ENCODE measurements at places on chromosomes 7 and 10. TPM values are rescaled to one million over a fixed set of nuclear protein-coding genes. Genes with fewer than 3 reads are reported as not detected.

SCART1 gene
- 4.8 TPM for total RNA-seq

DNA sequence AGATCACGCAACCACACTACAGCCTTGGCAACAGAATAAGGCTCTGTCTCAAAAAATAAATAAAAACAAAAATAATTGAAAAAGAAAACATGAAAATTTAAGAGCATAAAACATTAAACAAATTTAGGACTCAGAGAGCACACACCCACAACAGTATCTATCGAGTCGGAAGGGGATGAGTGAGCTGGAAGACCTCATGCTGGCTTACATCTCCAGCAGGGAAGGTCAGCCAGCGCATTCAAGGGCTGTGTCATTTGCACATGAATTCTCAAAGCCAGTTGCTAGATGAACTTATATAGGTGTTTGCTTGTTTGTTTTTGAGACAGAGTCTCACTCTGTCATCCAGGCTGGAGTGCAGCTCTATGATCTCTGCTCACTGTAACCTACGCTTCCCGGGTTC, 50.3 kb downstream of the SRRM3 start:
- no peak overlapping the region for H3K4me3 ChIP-seq
- no peak for DNase-seq
- no peaks in the 10 kb centered on the region for H3K36me3 ChIP-seq
- peaks cover 15% of the 10 kb centered on the region for H3K27me3 ChIP-seq
- H3K4me1 ChIP-seq: no peaks in the 10 kb centered on the region

GRCh38 chr7:114218283-114218682, 196.3 kb upstream of the FOXP2 start:
- no peaks in the 10 kb centered on the region for H3K27me3 ChIP-seq
- no peak for DNase-seq
- peaks cover 7% of the 10 kb centered on the region for H3K4me1 ChIP-seq
- no peak overlapping the region for H3K4me3 ChIP-seq
- H3K27ac ChIP-seq: peak overlapping the region; percentile 28

DNA sequence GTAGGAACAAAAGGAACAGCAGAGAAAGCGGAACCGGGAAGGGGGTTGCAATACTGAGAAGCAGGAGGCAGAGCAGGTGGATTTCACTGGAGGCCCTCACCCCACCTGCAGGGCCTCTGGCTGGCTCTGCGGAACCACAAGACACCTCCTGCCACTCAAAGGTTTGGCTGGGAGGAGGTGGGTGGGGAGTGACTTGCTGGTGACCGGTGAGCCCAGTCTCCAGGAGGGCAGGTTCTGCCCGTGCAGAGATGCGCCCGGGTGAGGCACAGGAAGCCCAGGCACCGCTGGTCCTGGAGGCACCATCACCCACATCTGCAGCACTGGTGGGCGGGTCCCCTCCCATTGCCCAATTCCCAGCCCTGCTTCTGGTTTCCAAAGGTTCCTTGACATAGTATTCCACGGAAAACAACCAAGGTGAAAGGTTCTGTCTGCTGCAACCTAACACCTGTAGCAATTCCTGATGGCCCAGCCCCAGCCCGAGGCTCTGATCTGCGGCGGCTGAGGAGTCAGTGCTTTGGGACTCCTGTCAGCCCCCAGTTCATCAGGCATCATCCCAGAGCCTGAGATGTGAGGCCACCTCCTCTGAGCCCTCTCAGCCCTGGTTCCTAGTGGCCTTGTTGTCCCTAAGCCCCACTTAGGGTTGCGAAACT, 64.4 kb downstream of the CALML3 start:
- no peak overlapping the region for H3K4me3 ChIP-seq
- H3K27me3 ChIP-seq: no peaks in the 10 kb centered on the region
- no peak for DNase-seq
- no peaks in the 10 kb centered on the region for H3K36me3 ChIP-seq
- peaks cover 51% of the 10 kb centered on the region for H3K4me1 ChIP-seq
- H3K27ac ChIP-seq: no peak overlapping the region

GRCh38 chr10:50558371-50558770, 65.4 kb downstream of the SGMS1 start:
- H3K36me3 ChIP-seq: no peaks in the 10 kb centered on the region
- no peaks in the 10 kb centered on the region for H3K27me3 ChIP-seq
- H3K4me1 ChIP-seq: peaks cover 38% of the 10 kb centered on the region
- no peak overlapping the region for H3K4me3 ChIP-seq
- H3K27ac ChIP-seq: no peak overlapping the region

GRCh38 chr10:50882540-50882983, 2.9 kb downstream of the A1CF start:
- peaks cover 56% of the 10 kb centered on the region for H3K27me3 ChIP-seq
- no peak overlapping the region for H3K27ac ChIP-seq
- H3K36me3 ChIP-seq: no peaks in the 10 kb centered on the region
- DNase-seq: no peak
- no peak overlapping the region for H3K4me3 ChIP-seq

Measured in osteocyte (in vitro differentiated cells).